T-helper 2 cell treated with Interferon-gamma antibody and Interleukin-4, amounts not matched to agents 5 μg/mL and 100 μg/mL, for 36 hours (primary cell): ENCODE measurements at places on chromosomes 1 and 21.

DNA sequence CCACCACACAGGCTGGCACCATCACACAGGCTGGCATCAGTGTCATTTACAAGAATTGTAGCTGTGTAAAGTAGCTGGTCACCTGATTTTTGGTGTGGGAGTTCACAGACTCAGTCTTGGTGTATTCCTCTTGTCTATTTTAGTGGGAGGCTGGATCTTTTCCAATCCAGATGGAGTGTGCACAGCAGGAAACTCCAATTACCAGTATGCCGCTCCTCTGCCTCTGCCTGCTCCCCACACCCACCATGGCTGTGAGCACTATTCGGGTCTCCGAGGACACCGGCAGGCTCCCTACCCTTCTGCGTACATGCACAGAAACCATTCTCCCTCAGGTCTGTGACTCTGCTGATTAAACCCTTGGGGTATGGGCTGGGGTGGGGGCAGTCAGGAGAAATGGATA is 24.2 kb downstream of the TBX19 start:
- H3K27ac ChIP-seq: no peak overlapping the region
- H3K4me3 ChIP-seq: no peak overlapping the region
- peaks cover 9% of the 10 kb centered on the region for H3K4me1 ChIP-seq
- DNase-seq: no peak
- H3K27me3 ChIP-seq: no peaks in the 10 kb centered on the region

GRCh38 chr1:51733793-51734522 is 117.1 kb downstream of the OSBPL9 start:
- no peaks in the 10 kb centered on the region for H3K36me3 ChIP-seq
- no peak overlapping the region for H3K27ac ChIP-seq
- no peaks in the 10 kb centered on the region for H3K27me3 ChIP-seq

GRCh38 chr1:233675446-233675845 is 61.5 kb downstream of the KCNK1 start:
- no peak overlapping the region for H3K27ac ChIP-seq
- no peak for DNase-seq
- no peaks in the 10 kb centered on the region for H3K27me3 ChIP-seq
- H3K4me1 ChIP-seq: peaks cover 1% of the 10 kb centered on the region
- H3K4me3 ChIP-seq: no peak overlapping the region

DNA sequence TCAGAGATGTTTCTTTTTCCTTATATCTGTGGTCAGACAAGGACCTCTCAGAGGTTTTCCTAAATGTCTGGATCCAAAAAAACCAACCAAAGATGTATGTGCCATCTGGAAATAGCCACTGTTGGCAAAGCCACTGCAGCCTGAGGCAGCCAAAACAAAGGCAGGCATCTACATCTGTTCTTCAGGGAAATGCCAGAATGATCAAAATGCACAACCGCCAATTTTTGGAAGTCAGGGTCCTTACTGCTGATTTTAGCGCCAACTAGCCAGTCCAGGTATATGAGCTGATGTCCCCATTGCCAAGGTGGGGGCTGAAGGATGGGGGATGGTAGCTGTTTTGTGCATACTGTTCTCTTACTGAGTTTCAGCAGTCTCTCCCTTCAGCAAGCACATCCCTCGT is 45.9 kb downstream of the SYT14 start:
- H3K27ac ChIP-seq: no peak overlapping the region
- H3K36me3 ChIP-seq: no peaks in the 10 kb centered on the region
- H3K4me1 ChIP-seq: no peaks in the 10 kb centered on the region
- H3K4me3 ChIP-seq: no peak overlapping the region
- no peak for DNase-seq
- H3K27me3 ChIP-seq: peaks cover 8% of the 10 kb centered on the region

DNA sequence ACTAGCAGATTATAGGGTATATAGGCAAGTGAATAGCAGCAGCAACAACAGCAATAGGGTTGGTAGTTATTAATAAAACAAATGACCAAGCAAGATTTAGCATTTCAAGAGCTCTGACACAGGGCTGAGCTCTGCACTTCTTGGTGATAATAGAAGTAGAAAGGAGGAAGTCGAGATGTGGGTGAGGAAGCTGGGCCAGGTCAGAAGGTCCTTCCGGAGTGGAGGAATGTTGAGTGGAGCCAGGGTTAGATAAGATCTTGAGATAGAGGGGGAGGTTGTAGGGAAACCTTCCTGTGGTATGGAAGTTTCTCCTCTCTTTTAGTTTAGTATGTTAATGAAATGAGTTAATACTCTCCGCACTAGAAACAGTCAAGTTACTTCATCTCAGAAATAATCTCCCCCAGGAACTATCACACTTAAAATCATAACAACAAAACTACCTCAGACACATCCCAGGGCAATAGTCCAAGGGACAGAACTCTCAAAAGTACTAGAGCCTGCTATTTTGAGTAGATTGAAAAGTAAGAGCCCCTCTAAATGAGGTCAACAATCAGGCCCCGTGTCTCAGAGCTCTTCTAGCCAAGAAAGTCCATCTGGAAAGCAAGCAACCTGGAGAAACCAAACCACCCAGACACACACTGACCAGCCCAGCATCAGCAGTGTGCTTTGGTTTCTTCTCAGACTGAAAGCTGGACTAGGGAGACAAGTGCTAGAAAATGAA is 45.4 kb upstream of the ATP1B1 start:
- H3K4me3 ChIP-seq: no peak overlapping the region
- no peaks in the 10 kb centered on the region for H3K36me3 ChIP-seq
- peaks cover 2% of the 10 kb centered on the region for H3K27me3 ChIP-seq
- DNase-seq: no peak

DNA sequence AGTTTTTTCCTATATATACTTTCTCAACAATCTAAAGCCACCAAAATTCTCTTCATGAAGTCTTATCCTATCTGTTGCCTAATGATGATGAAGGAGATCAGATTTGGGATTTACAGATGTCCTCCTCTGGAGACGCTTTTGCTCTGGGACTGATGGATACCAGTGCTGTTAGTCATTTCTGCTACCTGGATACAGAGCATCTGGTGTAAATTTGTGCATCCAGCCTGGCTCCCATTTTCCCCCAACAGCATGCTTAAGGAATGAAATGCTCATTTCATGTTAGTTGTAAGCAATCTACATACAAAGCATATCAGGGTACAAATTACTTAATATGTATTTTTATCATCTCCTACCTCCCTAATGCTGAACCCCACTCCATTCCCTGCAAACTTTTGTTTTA is 57.7 kb downstream of the HNRNPR start:
- no peaks in the 10 kb centered on the region for H3K27me3 ChIP-seq
- DNase-seq: no peak
- H3K4me3 ChIP-seq: no peak overlapping the region
- H3K4me1 ChIP-seq: no peaks in the 10 kb centered on the region

DNA sequence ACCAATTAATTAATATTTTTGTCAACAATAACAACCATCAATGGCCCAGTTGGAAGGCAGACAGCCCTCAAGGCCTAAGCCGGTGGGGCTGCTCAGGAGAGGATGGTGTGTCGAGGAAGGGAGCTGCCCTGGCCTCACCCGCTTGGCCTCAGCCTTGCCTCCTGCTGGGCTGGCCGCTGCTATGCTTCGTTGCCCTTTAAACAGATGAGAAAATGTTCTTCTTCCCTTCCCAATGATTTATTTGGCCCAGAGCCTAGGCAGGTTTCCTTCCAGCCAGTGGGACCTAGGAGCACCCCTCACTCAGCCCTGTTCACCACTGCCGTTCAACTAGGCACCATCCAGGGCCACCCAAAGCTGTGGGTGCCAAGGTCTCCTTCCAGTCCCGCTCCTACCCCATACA is 3.1 kb upstream of the ADGRB2 start:
- no peak overlapping the region for H3K4me3 ChIP-seq
- H3K36me3 ChIP-seq: no peaks in the 10 kb centered on the region
- no peak for DNase-seq

GRCh38 chr1:55068638-55069037 is 29.3 kb downstream of the PCSK9 start:
- H3K4me3 ChIP-seq: no peak overlapping the region
- H3K27me3 ChIP-seq: no peaks in the 10 kb centered on the region
- H3K27ac ChIP-seq: no peak overlapping the region
- DNase-seq: no peak

DNA sequence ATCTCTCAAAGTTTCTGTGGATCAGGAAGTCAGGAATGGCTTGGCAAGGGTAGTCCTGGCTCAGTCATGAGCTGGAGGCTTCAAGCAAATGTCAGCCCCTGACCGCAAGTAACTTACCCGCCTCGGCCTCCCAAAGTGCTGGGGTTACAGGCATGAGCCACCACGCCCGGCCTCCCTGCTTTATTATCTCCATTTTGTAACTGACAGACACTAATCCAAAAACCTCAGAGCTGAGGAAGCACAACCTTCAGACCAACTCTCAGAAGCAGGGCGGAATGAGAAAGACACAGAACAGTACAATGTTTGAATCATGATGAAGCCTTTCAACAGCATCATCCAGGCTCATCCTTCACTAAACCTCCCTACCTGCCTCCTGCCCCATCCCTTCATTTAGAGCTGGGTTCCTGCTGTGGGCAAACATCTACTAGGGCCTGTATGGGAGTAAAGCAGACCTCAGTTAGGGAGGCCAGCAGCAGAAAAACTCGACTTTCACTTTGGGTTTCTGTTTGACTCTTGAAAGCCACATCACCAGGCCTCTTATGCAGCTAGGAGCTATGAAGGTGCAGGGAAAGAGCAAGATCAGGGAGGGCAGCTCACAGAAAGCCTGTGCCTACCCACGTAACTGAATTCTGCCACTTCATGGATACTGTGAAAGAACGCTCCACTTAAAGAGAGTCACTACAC is 84.4 kb upstream of the RAB4A start:
- peaks cover 16% of the 10 kb centered on the region for H3K4me1 ChIP-seq
